ENCODE measurements at places on chromosomes 12 and 14. TPM values are rescaled to one million over a fixed set of nuclear protein-coding genes. Genes with fewer than 3 reads are reported as not detected.

The KRT2 gene
- 0.23 TPM for total RNA-seq

The CKAP4 gene
- total RNA-seq: 12.5 TPM

The ASPG gene
- total RNA-seq: not detected

The SDR9C7 gene
- not detected for total RNA-seq

DNA sequence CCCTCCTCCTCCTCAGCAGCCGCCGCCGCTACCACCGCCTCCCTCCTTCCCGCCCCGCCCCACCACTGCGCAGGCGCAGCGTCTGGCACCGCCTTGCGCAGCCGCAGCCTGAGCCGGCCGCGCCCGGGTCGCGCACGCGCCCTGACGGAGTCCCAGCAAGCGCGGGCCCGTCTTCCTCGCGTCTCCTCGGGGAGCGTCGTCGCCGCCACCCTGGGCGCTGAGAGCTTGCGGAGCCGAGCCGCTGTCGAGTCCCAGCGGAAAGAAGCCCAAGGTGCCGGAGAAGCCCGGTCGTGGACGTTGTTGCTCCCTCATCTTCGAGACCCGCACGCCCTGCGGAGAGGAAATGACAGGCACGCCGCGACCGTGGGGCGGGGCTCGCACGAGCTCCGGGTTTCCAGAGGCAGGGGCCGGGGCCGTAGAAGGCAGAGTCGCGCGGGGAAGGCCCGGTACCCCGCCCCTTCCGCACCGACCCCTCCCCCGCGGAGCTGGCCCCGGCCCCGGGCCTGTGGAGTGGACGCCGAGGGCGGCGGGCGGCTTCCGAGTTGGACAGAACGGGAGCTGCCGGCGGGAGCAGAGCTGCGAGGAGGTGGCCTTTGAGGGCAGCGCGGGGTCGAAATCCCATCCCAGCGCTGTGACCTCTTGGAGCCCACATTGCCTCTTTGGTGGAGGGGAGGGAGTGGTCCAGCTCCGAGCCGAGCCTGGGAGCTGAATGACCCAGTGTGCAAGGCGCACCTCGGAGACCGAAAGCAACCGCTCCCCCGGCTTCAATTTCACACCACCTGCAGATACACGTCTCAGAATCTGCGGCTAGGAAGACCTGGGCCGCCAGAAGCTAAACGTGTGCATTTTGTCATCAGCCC is 469 bp upstream of the RAB35 start:
- no peaks in the 10 kb centered on the region for H3K27me3 ChIP-seq
- peaks cover 84% of the 10 kb centered on the region for H3K4me1 ChIP-seq
- peak overlapping the region; percentile 75 for H3K4me3 ChIP-seq
- H3K36me3 ChIP-seq: peaks cover 5% of the 10 kb centered on the region
- peak overlapping the region; percentile 83 for H3K27ac ChIP-seq
- DNase-seq: peak; percentile 99

DNA sequence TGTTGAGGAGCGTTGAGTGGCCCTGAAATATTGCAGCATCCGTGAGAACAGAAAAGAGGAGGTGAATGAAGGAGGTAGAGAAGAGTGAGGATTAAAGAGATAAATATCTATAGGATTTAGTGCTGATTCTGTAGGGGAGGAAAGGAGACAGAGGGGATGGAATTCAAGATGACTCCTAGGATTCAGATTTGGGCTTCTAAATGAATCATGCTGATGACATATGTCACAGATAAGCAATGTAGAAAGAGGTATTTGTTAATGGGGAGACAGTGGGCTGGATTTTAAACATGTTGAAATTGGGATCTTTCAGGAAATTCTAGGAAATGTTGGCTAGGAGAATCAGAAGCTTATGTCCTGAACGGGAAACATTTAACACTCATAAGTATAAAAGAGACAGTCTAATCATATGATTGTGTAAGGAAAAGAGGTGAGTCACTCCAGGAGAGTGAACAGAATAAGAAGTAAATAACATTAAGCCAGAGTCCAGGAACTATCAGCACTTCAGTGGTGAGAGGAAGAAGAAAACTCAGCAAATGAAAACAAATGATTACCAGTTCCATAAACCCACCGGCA is 58.1 kb upstream of the DIO2 start:
- no peak overlapping the region for H3K4me3 ChIP-seq
- no peaks in the 10 kb centered on the region for H3K4me1 ChIP-seq
- no peaks in the 10 kb centered on the region for H3K27me3 ChIP-seq
- no peak overlapping the region for H3K27ac ChIP-seq
- no peaks in the 10 kb centered on the region for H3K36me3 ChIP-seq

GRCh38 chr14:29264865-29265264 is 498.3 kb downstream of the FOXG1 start:
- H3K4me1 ChIP-seq: no peaks in the 10 kb centered on the region
- H3K27ac ChIP-seq: no peak overlapping the region
- no peaks in the 10 kb centered on the region for H3K36me3 ChIP-seq
- no peak overlapping the region for H3K4me3 ChIP-seq
- DNase-seq: no peak

DNA sequence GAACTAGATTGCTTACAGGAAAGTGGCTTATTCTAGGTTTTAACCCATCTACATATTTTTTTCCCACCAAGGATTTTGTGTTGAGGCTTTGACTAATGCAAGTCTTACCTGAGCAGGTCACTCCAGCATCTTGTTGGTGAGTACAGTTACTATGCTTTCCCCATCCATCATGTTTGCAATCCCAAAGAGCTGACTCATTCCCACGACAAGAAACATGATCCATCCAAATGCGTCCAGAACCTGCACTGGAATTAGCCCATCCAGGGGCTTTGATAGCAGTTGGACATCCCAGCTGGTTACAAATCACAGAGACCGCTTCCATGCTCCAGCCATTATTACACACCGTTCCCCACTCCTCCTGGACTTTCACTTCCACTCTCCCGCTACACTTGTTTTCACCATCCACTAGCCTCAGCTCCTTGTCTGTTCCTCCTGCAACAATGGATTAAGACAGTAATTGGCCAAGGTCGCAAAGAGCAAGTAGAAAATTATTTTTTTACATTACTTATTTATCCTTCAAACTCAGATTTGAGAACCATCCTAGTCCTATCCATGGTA is 2.5 kb downstream of the CD163 start:
- H3K27me3 ChIP-seq: no peaks in the 10 kb centered on the region
- H3K36me3 ChIP-seq: no peaks in the 10 kb centered on the region
- no peaks in the 10 kb centered on the region for H3K4me1 ChIP-seq
- DNase-seq: no peak
